ENCODE measurements at places on chromosomes 6 and 20.

DNA sequence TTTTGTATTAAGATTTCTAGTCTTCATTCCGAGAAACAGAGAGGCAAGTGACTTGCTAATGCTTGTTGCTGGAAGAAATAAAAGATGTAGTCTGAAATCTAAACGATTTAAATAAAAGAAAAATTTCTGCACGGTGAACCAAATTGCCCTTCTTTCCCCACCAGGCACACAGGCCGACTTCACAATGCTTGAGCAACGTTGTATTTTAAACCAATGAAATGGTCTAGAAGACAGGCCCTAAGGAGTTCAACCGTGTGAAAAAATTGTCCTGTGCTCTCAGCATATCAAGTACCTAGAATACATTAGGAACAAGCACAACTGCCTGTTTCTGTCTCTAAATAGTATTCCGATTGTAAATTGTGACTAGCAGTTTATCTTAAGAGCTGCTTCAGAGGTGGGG is 308.8 kb upstream of the SOX4 start:
- DNase-seq = no peak

DNA sequence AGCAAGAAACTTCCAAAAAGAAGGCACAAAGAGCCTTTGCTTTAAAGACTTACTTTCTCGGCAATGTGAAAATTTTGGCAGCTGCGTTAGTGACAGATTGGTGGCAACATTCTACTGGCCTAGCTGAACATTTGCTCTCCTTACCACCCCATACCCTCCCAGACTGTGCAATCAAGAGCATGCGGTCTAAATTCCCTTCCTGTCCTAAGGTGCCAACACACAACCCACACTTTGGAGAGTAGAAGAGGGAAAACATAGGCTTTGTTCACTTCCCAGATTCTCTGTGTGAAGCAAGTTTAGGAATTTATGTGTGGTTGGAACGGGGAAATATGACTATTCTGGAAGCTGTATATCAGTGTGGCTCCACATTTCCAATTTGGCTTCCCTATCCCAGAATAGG is 29.8 kb upstream of the NEDD9 start:
- DNase-seq = no peak

GRCh38 chr20:44080646-44081267 is 106.2 kb downstream of the JPH2 start:
- peak; percentile 83 for DNase-seq

- DNase-seq = no peak
These were observed 665.9 kb upstream of the CITED2 start for GRCh38 chr6:140040396-140040795.

GRCh38 chr6:105151644-105152043 is 28.2 kb downstream of the POPDC3 start:
- no peak for DNase-seq
